ENCODE measurements at places on chromosomes 11 and 22. TPM values are rescaled to one million over a fixed set of nuclear protein-coding genes. Genes with fewer than 3 reads are reported as not detected.

The CCDC73 gene
- not detected for total RNA-seq

The SYT7 gene
- total RNA-seq, result under 0.01 TPM

The SLC15A3 gene
- total RNA-seq, result 77.6 TPM

The NXPE2 gene
- not detected for total RNA-seq

The DNAJB7 gene
- not detected for total RNA-seq

The FAR1 gene
- total RNA-seq, result 66.9 TPM

The CCND1 gene
- 1.3 TPM for total RNA-seq

The SCGB1D2 gene
- not detected for total RNA-seq

The CABP4 gene
- 2.6 TPM for total RNA-seq

The PNPLA5 gene
- not detected for total RNA-seq

The OR51L1 gene
- total RNA-seq, result not detected

The OR8G1 gene
- total RNA-seq, result under 0.01 TPM

The GGTLC3 gene
- not detected for total RNA-seq

The RNF214 gene
- 4.7 TPM for total RNA-seq

The RIBC2 gene
- 0.31 TPM for total RNA-seq

The SCGB1C1 gene
- total RNA-seq, result not detected

The BCO2 gene
- total RNA-seq, result 1.4 TPM

The INSC gene
- total RNA-seq, result 0.10 TPM

The FGF19 gene
- not detected for total RNA-seq

The CDC42BPG gene
- total RNA-seq, result 1.7 TPM

The RBMXL2 gene
- total RNA-seq, result not detected

The CREB3L1 gene
- total RNA-seq, result 0.10 TPM

The MRGPRF gene
- under 0.01 TPM for total RNA-seq

The MED15 gene
- 93.5 TPM for total RNA-seq

The NXPE1 gene
- total RNA-seq, result not detected

The KCNA4 gene
- total RNA-seq, result not detected

The ADORA2A gene
- 34.3 TPM for total RNA-seq

The MIOX gene
- total RNA-seq, result not detected

The WNT7B gene
- total RNA-seq, result not detected

The HTR3B gene
- total RNA-seq, result not detected

The TRIM49 gene
- not detected for total RNA-seq

The PHOX2A gene
- total RNA-seq, result not detected

The ZNF202 gene
- 9.3 TPM for total RNA-seq

The MAP6 gene
- not detected for total RNA-seq

The OR51B2 gene
- total RNA-seq, result not detected

The DMC1 gene
- 1.4 TPM for total RNA-seq

The NCAM1 gene
- total RNA-seq, result 9.6 TPM
